ENCODE measurements at places on chromosomes 7 and 10.

GRCh38 chr7:152000191-152000590, 25.3 kb upstream of the GALNT11 start:
- DNase-seq: no peak

GRCh38 chr7:49839863-49840645, 66.6 kb downstream of the VWC2 start:
- no peak for DNase-seq

GRCh38 chr7:148967602-148968001, 60.7 kb downstream of the PDIA4 start:
- DNase-seq: no peak

GRCh38 chr10:131834152-131834810, 66.5 kb upstream of the PPP2R2D start:
- DNase-seq: no peak

GRCh38 chr7:28409716-28410627, 2.3 kb upstream of the CREB5 start:
- no peak for DNase-seq

DNA sequence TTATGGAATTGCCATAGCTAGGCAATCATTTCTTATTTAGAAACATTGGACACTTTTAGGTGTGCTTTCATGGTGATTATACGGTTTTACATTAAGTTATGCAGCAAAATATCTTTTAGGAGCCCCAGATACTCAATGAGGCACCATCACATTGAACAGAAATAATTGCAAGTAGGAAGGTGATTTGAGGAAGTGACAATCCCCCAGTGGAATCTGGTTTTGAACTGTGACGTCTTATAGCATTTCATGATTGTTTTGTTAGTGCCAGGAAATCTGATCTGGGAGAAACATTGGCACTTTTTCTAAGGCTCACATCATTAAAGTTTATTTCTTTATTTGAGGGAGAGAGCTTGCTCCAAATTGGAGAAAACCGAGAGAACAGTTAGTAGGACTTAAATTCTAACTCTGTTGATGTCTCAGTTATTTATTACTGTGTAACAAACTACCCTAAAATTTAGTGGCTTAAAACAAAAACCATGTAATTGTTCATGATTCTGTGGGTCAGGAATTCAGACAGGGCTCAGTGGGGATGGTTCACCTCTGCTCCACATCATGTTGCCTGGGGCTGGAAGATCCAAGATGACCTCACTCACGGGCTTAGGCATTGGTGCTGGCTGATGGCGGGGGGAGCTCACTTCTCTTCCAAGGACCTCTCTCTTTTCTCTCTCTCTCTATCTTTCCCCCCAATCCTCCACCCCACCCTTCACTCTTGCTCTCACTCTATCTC, 78.2 kb upstream of the STEAP1B start:
- no peak for DNase-seq

GRCh38 chr7:95980167-95980566, 207.8 kb downstream of the DYNC1I1 start:
- no peak for DNase-seq

DNA sequence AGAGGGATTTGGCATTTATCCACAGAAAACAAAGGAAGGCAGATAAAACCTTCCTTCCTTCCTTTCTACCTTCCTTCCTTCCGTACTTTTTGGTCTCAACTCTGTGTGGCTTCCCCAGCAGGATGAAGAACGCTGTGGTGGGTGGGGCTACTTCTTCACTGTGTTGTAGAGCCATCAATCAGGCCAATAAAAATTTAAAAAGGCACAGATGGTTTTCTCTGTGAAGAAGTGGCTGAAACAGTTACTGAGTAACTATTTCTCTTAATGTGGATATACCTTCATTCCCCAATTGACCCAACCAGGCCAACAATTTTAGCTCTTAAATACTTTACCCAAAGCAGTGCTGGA, 75.8 kb downstream of the ZNF92 start:
- no peak for DNase-seq

GRCh38 chr10:131013281-131013912, 298.1 kb downstream of the TCERG1L start:
- DNase-seq: no peak

DNA sequence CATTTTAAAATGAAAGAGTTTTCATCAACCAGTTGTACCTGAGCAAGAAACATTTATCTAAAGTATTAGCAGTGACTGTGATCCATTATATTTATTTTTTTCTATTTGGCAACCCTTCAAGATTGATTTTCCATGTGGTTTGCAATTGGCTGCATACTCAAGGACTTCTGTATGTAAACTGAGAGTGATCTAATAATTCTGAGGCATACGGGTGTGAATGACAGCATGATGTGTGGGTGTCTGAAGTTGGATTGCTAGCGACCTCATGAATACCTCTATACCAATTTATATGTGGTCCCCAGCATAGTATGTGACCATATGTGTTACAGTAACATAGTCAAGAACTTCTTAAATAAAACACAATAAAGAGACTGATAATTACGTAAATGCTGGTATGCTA, 8.2 kb upstream of the MPP7 start:
- no peak for DNase-seq

GRCh38 chr7:153382641-153383101, 623.1 kb downstream of the ACTR3B start:
- DNase-seq: no peak

- DNase-seq: no peak
Observed at GRCh38 chr10:49271346-49271745, 27.6 kb upstream of the C10orf71 start.

DNA sequence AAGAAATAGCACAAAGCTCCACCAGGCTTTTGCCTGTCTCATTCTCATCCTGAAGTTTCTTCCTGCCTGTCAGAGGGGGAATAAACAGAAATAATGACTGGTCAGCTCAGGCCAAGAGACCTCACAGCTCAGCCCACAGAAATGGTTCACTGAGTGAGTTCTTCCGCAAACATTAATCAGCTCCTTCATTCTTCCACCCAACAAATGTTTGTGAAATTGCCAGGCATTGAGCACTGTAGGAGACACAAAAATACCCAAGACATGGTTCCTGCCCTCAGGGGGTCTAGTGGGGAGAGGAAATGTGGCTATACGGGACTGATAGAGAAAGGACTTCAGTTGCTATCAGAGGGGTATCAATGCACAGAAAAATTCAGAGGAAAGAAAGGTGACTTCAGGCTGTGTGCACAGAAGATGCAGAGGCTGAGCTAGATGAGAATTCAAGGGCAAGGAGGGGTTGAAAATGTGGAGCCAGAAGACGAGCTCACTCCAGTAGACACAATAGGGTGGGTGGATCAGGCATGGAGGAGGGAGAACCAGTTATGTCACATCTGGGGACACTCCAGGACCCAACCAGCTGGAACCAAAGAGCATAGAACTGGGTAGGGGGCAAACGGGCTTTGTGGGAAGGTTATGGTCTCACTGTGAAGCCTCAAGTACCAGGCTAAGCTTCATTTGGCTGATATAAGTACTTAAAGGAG, 20.9 kb downstream of the MYOF start:
- no peak for DNase-seq

GRCh38 chr10:21495002-21495751, 30.3 kb downstream of the SKIDA1 start:
- DNase-seq: no peak

- DNase-seq: no peak
Observed at GRCh38 chr10:120606051-120606764, 149.2 kb downstream of the PLPP4 start.

DNA sequence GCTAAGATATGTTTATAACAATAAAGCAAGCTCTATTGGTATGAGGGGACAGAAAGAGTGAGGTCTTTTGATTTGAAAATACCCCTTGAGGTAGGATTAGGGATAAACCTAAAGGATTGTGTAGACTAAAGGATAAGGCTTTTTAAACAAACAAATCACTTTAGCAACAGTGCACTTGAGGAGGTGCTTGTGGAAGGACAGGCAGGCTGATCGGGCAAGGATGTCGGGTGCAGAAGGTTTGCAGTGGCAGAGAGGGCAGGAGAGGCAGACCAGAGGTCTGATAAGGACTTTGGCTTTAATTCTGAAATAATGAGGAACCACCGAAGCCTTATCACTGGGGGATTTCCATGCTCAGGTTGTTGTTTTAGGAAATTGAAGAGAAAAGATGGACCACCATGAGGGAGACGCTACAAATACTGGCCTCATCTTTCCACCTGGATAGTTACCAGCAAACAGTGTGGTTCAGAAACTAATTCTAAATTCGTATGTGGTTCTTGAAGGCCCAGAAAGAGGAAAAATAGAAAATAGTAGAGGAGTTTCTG, 119.5 kb upstream of the KLF6 start:
- no peak for DNase-seq

DNA sequence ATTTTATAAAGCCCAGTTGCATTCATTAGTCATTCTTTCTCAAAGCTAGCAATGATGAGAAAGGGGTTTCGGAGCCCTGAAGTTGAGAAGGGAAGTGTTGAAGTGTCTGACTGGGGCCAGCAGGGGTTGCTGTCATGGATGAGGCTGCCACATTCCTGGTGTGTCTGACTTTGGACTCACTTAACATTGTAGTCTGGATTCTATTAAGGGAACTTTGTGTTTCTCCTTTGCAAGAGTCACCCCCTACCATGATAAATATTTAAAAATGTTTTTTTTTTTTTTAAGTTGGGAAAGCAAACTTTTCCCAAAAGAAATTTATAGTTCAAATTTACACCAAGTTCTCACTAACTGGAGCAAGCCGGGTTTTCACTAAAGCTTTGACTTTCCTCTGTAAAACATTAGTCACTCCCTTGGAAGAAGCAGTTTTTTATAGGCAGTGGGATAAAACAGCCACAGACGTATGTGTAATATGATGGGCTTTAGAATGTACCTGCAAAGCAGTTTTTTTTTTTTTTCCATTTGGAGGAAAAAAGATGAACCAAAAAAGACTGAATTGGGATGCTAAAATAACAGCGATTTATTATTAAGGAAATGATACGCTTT, 243.6 kb downstream of the TWIST1 start:
- DNase-seq: no peak

GRCh38 chr7:52120912-52121311, 804.3 kb upstream of the COBL start:
- DNase-seq: no peak

DNA sequence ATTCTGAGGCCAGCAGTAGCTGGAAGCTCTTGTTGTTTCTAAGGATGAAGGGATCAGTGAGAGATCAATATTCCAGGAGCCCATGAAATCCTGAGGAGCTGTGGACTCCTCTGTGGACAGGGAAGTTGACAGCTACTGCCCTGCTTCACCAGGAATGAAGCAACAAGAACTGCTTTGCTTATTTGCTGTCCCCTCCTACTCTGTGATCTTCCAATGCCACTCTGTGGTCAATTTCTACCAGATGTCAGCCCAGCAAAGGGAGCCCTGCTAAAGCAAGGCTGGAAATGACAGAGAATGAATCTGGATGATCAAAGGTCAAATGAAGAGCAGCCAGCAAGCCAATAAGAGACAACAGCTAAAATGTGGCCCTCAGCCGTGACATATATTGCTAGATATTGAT, 227.5 kb upstream of the CHRM2 start:
- DNase-seq: no peak

DNA sequence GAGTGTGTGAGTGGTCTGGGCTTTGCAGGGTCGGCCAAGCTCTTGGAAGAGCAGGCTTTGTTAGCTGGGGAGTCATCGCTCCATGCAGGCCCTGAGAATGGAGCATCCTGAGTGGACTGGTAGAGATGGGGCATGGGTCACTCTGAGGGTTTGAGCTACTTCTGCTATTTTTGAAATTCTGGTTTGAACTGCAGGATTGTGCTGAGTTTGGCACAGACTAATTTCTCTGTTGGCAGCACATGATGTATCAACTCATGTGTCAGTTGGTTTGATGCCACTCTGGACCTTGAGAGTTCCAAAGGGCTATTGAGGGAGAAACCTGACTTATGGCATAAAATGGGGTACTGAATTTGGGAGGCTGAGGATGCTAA, 56.3 kb downstream of the LRMDA start:
- no peak for DNase-seq

- no peak for DNase-seq
Observed at GRCh38 chr7:103752995-103753394, 236.5 kb downstream of the RELN start.

GRCh38 chr10:70162892-70163201, 7.5 kb downstream of the SAR1A start:
- DNase-seq: no peak

GRCh38 chr10:125021686-125022344, 79.9 kb downstream of the ZRANB1 start:
- DNase-seq: no peak

DNA sequence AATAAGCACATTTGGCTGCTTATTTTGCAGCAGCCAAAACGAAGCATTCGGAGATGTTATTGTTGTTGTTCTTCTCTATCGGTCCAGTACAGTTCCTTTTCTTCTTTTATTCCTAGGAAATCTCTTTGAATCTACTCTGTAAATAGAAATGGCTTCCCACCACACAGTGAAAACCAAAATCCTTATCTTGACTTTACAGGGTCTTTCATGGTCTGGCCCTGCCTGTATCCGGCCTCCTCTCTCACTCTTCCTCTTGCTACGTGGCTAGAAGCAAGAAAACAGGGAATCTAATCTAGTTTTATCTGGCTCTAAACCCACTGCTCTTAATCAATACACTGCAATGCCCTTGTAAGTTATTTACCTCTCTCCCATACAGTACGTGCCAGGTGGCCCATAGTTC, 926.0 kb upstream of the C7orf33 start:
- DNase-seq: no peak

DNA sequence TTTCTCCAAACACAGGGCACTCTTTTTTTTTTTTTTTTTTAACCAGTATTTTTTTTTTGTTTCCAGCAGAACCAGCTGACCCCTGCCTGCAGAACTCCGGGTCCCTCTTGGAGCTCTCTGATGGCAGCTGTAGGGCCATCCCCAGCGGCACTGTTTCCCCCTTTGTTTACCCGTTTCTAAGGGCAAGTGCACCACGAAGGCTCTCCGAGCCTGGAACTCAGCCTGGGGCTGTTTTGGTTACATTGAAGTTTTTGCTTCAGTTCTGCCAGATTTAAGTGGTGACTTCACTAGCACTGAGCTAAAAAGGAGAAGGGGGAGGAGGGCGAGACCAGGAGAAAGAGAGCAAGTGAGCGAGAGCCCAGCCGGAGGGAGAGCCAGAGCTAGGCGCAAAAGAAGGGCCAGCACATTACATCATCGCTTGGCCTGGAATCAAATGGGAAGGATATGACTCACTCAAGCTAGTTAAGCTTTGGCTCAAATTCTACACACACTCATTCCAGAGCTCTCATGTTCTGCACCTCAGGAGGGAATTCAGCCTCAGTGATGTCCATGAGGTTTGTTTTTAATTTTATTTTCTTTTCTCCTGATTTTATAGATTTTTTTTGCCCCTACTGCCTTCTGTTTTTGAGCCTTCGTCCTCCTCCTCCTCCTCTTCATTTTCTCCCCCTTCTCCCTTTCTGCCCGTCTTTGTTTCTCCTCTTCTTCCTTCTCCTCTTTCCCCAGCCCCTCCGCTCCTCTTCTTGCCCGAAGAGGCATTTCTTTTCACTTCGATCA, 272.3 kb downstream of the TRIL start:
- DNase-seq: no peak

DNA sequence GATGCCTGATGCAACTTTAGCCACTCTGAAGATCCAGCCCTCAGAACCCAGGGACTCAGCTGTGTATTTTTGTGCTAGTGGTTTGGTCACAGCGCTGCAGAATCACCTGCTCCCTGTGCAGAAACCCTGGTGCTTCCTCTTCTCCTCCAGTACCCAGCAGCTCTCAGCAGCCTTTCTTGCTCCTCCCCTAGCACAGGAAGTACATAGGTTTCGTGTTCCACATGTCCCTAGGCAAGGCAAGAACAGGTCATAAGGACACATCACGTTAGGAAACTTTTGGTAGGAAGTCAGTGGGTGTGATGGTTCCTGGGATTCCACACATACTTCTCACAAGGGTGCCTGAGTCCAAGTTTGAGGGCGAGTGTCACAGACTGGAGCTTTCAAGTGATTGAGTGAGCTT, 167.9 kb upstream of the PRSS1 start:
- DNase-seq: no peak

- DNase-seq: no peak
Observed at GRCh38 chr10:127813290-127813689, 76.3 kb downstream of the FOXI2 start.
